ENCODE measurements at places on chromosomes 16 and 17.
A peak's percentile ranks its signal among the peaks of the same experiment; 100 is the strongest.

DNA sequence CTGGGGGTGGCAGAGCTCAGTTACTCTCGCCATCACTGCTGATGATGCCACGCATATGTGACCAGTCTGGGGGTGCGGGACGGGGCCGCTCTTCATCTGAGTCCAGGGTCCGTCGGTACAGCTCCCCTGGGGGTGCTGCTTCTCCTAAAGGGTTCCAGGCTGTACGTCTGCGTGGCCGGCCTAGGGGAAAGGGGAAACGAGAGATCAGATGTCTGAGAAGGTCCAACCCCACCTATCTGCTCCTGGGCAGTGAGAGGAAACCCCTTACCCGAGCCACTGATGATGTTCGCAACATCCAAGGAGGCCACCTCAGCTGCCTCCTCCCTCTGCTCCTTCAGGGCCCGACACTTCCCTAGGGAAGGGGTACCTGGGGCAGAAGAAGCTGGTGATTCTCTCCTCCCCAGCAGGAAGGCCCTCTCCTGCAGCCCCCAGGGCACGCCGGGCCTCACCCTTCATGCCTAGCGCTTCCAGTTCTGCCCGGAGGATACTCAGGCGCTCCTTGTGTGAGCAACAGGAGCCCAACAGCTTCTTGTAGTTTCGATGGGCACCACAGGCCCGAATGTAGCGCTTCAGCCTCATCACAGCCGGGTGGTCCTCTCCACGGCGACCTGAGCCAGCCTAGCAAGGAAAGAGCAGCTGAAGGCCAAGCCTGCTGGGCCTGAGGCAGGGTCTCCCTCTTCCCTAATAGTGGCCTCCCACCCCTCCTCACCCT is 2.1 kb downstream of the HIRIP3 start:
- no peak for DNase-seq

GRCh38 chr16:66741950-66742808 is 9.2 kb downstream of the DYNC1LI2 start:
- DNase-seq, result peak; percentile 52

- no peak for DNase-seq
Observed at GRCh38 chr17:78408476-78409050, 30.1 kb downstream of the PGS1 start.

DNA sequence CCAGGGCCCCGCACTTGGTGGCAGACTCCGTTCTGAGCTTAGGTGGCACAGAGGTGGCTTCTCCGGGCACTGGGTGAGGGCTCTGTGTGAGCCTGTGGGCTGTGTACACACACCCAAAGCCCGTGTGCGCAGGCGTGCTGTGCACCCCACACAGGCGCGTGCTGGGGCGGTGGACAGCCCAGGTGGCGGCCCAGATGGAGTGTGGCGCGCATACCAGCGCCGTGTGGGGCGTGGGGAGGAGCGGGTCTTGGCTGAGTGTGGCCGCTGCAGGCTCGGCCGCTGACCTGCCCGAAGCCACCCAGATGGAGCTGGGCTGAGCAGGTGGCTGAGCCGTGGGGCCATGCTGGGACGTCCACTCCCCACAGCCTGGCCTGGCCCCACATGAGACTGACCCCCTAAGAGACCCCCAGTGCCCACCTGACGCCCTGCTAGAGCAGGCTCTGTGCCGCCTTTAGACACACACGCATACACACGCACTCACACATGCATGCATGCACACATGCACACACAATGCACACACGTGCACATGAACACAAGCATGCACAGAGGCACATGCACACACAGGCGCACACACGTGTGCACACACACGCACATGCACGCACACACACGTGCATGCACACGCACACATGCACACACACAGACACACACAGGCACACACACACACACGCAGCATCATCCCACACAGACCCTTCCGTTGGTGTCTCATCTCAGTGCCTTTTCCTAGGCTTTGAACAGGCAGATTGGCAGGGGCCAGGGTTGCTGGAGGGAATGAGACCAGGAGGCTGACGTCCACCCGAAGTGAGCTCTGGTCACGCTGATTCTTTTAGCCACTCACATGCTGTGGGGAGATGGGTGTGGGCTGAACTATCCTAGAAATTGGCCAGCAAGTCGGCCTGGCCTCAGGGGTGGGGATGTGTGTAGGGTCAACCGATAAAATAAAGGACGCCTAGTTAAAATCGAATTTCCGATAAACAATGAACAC is 2.1 kb downstream of the PRR35 start:
- no peak for DNase-seq

All from fibroblast of skin of abdomen (primary cell).